Activated CD8-positive, alpha-beta memory T cell treated with anti-CD3 and anti-CD28 coated beads for 4 hours (primary cell): ENCODE measurements at places on chromosomes 1 and 21.

- DNase-seq, result no peak
Observed at GRCh38 chr1:31356427-31356826, 16.4 kb downstream of the FABP3 start.

GRCh38 chr1:199170711-199171110 lies 531.9 kb downstream of the PTPRC start:
- no peak for DNase-seq

- no peak for DNase-seq
Observed at GRCh38 chr21:36881228-36881627, 85.2 kb downstream of the HLCS start.

GRCh38 chr1:179825206-179825605 lies 52.4 kb downstream of the TOR1AIP2 start:
- DNase-seq, result no peak

DNA sequence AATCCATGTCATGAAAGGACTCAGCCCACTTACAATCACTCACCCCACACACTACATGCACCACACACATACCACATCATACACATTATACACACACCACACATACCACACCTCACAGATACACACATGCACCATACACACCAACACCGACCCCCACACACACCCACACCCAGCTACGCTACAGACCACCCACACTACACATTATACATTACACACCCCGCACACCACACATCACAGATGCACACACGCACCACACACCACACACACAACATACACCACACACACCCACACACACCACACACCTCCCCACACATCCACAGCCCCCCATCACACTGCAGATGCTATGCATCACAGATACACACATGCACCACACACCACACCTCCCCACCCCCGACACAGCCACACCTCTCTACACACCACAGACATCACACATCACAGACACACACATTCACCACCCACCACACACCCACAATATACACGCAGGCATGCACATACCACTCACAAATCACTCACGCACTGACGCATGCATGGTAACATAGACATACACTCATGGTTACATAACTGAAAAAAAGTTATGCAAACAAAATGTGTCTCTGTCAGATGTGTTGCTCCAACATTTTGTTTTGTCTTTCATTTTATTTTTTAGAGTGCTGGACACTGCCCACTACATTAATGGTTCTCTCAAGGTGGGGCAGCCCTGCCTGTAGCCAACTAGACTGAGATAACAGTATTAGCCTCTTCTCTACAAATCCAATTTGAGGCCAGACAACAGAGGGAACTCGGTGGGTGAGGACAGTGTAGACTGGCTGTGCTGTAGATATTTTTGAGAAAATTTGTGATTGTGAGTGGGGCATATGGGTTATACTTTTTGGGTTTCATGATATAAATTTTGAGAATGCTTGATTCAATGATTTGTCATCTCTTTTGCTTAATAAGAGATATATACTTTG lies 15.2 kb upstream of the PGBD2 start:
- no peak for DNase-seq

GRCh38 chr1:154720328-154721297 lies 112.6 kb upstream of the ADAR start:
- no peak for DNase-seq

GRCh38 chr1:100350787-100351094 lies 1.6 kb upstream of the CDC14A start:
- no peak for DNase-seq
